ENCODE measurements at places on chromosomes 2 and 18. TPM values are rescaled to one million over a fixed set of nuclear protein-coding genes. Genes with fewer than 3 reads are reported as not detected.

Gene MYO7B
- total RNA-seq, result not detected

GRCh38 chr18:41659438-41660130 is 295.4 kb upstream of the PIK3C3 start:
- no peak overlapping the region for H3K27ac ChIP-seq
- no peaks in the 10 kb centered on the region for H3K36me3 ChIP-seq
- no peak for DNase-seq
- no peaks in the 10 kb centered on the region for H3K4me1 ChIP-seq

- H3K36me3 ChIP-seq, result no peaks in the 10 kb centered on the region
- H3K27ac ChIP-seq, result no peak overlapping the region
- H3K27me3 ChIP-seq, result peaks cover 34% of the 10 kb centered on the region
- no peak for DNase-seq
- no peaks in the 10 kb centered on the region for H3K4me1 ChIP-seq
Measured at GRCh38 chr2:60529136-60529784, 24.2 kb downstream of the BCL11A start.

Gene CKAP2L
- 17.6 TPM for total RNA-seq

GRCh38 chr2:42089340-42089925 is 41.6 kb downstream of the PKDCC start:
- H3K27me3 ChIP-seq, result peaks cover 3% of the 10 kb centered on the region
- peak; percentile 85 for DNase-seq
- no peak overlapping the region for H3K4me3 ChIP-seq
- H3K27ac ChIP-seq, result no peak overlapping the region

- no peaks in the 10 kb centered on the region for H3K27me3 ChIP-seq
- H3K36me3 ChIP-seq, result no peaks in the 10 kb centered on the region
- no peak overlapping the region for H3K27ac ChIP-seq
- no peak overlapping the region for H3K4me3 ChIP-seq
- DNase-seq, result no peak
Measured at GRCh38 chr2:53527056-53527455, 240.5 kb upstream of the CHAC2 start.

Gene MYO5B
- 0.27 TPM for total RNA-seq

DNA sequence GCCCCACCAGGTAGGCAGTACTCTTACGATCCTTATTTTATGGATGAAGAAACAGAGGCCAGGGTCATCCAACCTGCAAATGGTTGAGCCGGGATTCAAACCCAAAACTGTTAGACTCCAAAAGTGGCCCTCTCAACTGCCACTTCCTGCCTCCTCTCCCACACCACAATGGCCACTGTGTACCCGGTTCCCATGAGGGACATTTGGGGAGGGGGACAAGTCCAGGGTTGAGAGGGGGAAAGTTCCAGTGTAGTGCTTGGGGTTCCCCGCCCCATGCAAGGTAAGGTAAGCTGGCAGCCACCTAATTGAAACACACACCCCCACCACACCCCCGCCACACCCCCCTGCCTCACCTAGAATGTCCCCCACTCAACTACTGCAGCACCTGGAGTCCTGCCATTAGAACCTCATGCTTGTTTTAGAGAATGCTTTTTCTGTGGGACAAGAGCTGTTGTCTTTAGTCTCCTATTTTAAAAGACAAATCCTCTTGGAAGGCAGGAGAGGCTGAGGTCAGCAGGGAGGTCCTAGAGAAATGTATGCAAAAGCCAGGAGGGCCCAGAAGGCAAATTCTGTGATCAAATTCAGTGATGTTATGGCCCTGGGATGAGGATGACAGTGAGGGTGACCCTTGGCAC is 145.2 kb downstream of the ZFP36L2 start:
- H3K36me3 ChIP-seq, result no peaks in the 10 kb centered on the region
- peaks cover 20% of the 10 kb centered on the region for H3K4me1 ChIP-seq
- no peak overlapping the region for H3K4me3 ChIP-seq

Data from K562 (cell line).